ENCODE measurements at places on chromosomes 16 and 17.

GRCh38 chr16:2486645-2487516 is 12.0 kb downstream of the TBC1D24 start:
- DNase-seq = peak; percentile 90

DNA sequence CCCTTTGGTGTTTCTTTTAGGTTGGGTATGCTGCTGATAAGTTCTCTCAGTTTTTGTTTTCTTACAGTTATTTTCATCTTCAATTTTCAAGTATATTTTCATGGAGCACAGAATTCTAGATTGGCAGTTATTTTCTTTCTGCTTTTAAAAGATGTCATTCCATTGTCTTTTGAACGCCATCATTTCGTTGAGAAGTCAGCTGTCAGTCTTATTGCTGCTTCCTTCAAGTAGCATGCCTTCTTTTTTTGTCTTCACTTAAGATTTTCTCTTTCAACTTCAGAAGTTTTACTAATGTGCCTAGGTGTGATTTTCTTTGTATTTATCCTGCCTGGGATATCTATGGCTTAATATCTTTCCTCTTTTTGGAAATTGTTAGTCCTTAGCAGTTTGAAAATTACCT is 262.2 kb upstream of the PMFBP1 start:
- no peak for DNase-seq

GRCh38 chr16:77297996-77298395 is 98.8 kb downstream of the SYCE1L start:
- DNase-seq = no peak

GRCh38 chr17:64941045-64941444 is 21.8 kb upstream of the LRRC37A3 start:
- no peak for DNase-seq

DNA sequence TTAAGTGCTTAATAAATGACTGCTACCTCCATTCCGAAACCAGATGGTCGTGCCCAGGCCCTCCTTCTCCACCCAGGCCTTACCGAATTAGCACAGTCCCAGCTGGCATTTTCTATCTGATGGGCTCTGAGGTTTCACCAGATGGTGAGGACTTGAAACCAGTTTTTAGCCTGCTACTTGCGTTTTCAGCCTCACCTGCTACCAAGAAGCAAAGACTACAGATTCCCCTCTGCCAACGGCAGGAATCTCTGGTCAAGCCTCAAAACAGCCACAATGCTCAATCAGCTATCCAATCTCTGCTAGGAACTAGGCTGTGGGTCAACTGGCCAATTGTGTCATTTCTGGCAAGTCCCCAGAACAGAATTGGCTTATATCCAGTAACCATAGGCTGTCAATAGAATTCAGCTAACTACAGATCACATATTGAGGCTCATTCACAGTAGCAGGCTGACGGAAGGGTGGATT is 11.7 kb downstream of the PECAM1 start:
- DNase-seq = no peak

DNA sequence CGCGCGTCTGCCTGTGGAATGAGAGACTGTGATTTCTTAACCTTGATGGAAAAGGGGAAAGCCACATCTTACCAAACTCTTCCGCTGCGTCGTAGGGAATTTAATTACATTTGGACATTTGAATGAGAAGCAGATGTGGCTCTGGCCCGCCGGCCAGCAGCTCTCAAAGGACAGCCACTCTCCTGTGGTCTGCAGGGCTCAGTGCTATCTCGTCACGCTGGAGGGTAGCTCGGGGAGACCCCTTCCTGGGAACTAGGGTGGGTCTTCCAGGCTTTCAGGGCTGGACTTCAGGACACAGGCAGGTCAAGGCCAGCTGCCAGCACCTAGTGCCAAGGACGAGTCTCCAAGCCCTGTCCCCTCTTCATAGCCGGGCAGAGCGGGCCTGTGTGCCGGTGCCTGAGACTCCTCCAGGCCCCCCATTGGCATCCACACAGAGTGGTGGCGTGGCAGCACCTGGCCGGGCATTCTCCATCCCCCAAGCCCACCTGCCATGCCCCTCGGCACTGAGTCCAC is 15.9 kb upstream of the TBX2 start:
- DNase-seq = no peak

DNA sequence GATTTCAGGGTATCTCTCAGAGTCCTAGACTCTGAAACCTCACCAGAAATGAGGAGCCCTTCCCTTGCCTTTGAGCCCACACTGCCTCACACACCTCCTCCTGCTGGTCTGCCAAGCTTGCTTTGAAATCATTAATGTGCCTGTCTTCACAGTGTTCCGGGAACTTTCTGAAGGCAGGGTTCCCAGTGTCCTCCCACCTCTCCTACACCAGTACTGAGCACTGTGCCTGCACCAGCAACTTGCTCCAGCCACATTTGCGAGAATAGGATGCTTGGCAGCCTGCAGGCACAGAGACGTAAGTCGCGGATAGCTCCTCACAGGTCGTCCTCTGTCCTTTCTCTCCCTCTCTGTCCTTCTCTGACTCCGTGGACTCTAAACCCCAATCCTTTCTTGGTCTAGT is 408.4 kb upstream of the EEF2KMT start:
- no peak for DNase-seq

GRCh38 chr16:11142951-11143350 is 113.1 kb downstream of the SOCS1 start:
- DNase-seq = no peak

GRCh38 chr16:86886651-86887050 is 308.3 kb downstream of the FOXL1 start:
- no peak for DNase-seq

GRCh38 chr16:27698266-27698665 is 148.3 kb downstream of the KATNIP start:
- DNase-seq = no peak

GRCh38 chr17:51014129-51014528 is 106.5 kb downstream of the SPAG9 start:
- DNase-seq = no peak

DNA sequence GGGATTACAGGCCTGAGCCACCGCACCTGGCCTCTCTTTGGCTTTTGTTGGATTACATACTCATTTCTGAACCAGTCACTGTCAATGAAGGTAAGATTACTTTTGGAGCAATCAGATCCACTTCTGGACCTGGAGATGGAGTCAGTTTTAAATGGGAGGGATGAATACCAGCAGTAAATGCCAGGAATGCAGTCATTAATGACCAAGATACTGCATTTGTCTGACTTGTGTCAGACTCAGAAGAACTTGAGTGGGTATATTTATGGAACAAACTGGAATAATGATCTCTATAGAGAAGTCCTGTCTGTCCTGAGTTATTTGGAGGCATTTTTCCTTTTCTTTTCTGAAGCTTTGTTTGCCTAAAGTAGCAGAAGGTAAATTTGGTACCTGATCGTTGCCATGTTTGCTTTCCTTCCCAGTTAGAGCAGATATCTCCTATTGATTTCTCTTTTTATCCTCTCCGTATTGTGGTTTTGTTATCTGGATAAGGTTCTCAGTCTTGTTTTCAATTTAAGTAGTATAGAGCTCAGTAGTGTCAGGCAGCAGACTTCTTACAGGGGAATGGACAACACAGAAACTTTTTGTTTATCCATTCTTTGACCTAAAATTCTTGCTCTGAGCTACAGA is 10.7 kb downstream of the NLK start:
- no peak for DNase-seq

Data from activated effector memory CD4-positive, alpha-beta T cell treated with anti-CD3 and anti-CD28 coated beads, Interleukin-2, amount 50 U/mL, for 16 hours (primary cell).